ENCODE measurements at places on chromosomes 3 and 15. TPM values are rescaled to one million over a fixed set of nuclear protein-coding genes. Genes with fewer than 3 reads are reported as not detected.

DNA sequence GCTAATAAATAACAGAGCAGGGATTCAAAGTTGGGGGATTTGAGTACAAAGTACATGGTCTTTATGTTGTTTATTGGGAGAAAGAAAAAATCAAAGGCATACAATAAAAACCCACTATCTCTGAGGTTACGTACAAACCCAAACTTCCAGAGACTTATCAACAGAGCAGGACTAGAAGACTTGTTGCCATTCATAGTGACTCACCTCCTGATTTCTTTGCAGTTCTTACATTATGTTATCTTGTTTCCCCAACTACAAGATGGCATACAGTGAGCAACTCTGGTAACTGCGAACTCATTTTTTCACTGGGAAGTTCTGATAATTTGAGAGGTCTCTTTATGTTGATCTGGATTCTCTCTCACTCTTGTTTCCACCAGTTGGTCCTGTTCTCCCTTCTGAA lies 80.6 kb upstream of the ETV5 start:
- no peak for DNase-seq

GRCh38 chr3:42988097-42988496 lies 9.0 kb downstream of the GASK1A start:
- DNase-seq: no peak

The MESP1 gene
- total RNA-seq: 0.53 TPM

- DNase-seq: no peak
Measured at GRCh38 chr3:119809249-119810017, 27.5 kb downstream of the NR1I2 start.

The U2SURP gene
- total RNA-seq: 74.0 TPM

- no peak for DNase-seq
Measured at GRCh38 chr3:175199961-175200360, 340.8 kb downstream of the NAALADL2 start.

The GNAT1 gene
- total RNA-seq: not detected

The GOLGA6L7 gene
- total RNA-seq: not detected
